C1 segment of cervical spinal cord (tissue), 14 donors: ENCODE measurements at places on chromosomes 12 and 14.

- no peak for DNase-seq
Observed at GRCh38 chr12:128609861-128610260, 213.9 kb downstream of the SLC15A4 start.

- no peak for DNase-seq
Observed at GRCh38 chr12:91009319-91009950, 4.7 kb upstream of the EPYC start.

DNA sequence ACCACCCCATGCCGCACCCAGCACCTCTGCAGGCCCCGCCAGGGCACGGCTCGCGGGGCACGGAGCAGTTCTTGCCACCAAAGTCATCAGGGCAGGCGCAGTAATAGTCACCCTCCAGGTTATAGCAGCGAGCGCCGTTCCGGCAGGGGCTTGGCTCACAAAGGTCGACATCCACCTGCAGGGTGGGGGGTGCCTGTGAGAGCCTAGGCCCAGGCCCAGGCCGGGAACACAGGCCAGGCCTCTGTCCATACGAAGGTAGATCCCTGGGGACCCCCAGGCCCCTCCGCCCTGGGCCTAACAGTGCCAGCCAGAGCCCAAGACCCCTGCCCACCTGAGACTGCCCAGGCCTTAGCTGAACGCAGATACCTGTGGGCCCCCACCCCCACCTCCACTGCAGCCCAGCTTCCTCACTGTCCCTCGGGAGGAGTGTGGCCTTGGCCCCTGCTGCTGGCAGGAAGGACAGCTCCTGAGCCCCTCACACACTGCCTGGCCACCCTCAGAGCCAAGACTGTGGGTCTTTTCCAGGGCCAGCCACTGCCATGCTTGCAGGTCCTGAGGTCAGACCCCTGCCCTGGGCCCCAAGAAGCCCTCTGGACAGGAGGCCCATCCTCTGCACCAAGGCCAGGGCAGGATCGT is 19.3 kb downstream of the JAG2 start:
- no peak for DNase-seq

GRCh38 chr14:73724696-73725095 is 10.5 kb upstream of the PNMA1 start:
- no peak for DNase-seq

DNA sequence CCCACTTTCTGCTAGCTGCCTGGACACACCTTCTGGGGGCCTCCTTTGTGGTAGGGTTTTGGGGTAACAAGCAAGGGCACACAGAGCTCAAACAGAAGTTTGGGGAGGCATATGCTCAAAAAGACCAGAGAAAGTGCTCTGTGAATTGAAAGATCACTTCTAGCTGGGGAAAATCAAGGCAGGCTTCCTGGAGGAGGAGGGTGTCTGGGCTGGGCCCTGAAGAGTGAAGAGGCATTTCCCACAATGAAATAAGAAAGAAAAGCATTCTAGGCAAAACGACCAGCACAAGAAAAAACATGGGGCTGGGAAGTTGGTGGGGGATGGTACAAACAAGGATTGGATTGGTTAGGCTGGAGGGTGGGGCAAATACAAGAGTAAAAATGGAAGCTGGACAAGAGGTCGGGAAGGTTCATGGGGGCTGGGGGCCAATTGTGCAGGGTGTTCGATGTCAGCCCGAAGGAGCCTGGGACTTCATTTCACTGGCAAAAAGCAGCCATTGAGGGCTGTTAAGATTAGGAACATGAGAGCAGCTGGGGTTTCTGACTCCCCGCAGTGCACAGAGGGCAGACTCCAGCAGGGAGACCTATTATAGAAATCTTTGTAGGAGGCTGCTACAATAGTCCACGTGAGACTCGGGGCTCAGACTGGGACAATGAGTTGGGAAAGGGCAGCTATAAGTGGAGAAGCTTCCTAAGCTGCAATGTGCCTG is 51.5 kb upstream of the CMKLR1 start:
- no peak for DNase-seq

- DNase-seq: no peak
Observed at GRCh38 chr12:116777245-116777644, 39.1 kb downstream of the RNFT2 start.

DNA sequence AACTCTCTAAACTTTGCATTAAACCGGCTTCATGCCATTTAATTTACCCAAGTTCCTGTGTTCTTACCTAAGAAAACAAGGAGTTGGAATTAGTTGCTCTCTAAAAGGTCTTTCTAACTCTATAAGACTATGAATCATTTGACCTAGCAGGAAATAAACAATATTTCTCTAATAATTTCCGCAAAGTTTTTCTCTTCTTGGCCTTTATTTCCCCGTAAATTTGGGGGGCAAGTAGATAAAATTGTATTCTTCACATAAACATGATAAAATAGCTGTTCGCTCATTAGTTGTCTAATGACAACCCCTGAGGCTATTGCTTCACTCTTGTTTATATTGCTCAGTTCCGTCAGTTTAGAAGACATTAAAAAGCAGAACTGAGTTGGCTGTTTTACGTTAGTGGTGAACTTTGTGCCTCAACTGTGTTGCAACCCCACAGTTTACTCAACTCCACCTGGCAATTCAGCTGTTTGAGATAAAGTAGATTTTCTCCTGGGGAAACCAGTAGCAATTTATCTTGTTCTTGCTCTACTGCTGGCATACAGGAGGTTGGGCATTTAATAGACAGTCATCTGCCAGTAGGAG is 74.7 kb downstream of the BTG1 start:
- DNase-seq: no peak
